Muscle of leg (tissue), 16 donors: ENCODE measurements at places on chromosomes 7 and 10.

- no peaks in the 10 kb centered on the region for H3K27me3 ChIP-seq
- H3K36me3 ChIP-seq = no peaks in the 10 kb centered on the region
- no peak overlapping the region for H3K4me3 ChIP-seq
- DNase-seq = peak; percentile 40
- no peaks in the 10 kb centered on the region for H3K4me1 ChIP-seq
These were observed 80.9 kb downstream of the ABLIM1 start for GRCh38 chr10:114577133-114577532.

GRCh38 chr7:157577061-157577460 is 240.3 kb downstream of the DNAJB6 start:
- H3K4me3 ChIP-seq = no peak overlapping the region
- peaks cover 39% of the 10 kb centered on the region for H3K27me3 ChIP-seq
- H3K36me3 ChIP-seq = no peaks in the 10 kb centered on the region
- no peak for DNase-seq

- DNase-seq = no peak
- no peak overlapping the region for H3K4me3 ChIP-seq
- peaks cover 14% of the 10 kb centered on the region for H3K4me1 ChIP-seq
- no peaks in the 10 kb centered on the region for H3K36me3 ChIP-seq
These were observed 85.2 kb downstream of the ARHGAP22 start for GRCh38 chr10:48519481-48520183.

GRCh38 chr10:72250666-72251065 is 23.1 kb upstream of the DDIT4 start:
- H3K27ac ChIP-seq = peak overlapping the region; percentile 56
- H3K27me3 ChIP-seq = no peaks in the 10 kb centered on the region
- peak; percentile 97 for DNase-seq
- H3K4me3 ChIP-seq = no peak overlapping the region
- peaks cover 80% of the 10 kb centered on the region for H3K4me1 ChIP-seq
